ENCODE measurements at places on chromosomes 6 and 20.

GRCh38 chr20:40189621-40190020 lies 499.4 kb downstream of the MAFB start:
- DNase-seq: no peak

- no peak for DNase-seq
Observed at GRCh38 chr6:144162977-144163376, 12.7 kb downstream of the STX11 start.

- no peak for DNase-seq
Observed at GRCh38 chr6:10412461-10413261, 2.2 kb downstream of the TFAP2A start.

- DNase-seq: no peak
Observed at GRCh38 chr20:41631826-41632225, 13.6 kb upstream of the CHD6 start.

GRCh38 chr20:64035066-64035932 lies 683 bp upstream of the C20orf204 start:
- no peak for DNase-seq

DNA sequence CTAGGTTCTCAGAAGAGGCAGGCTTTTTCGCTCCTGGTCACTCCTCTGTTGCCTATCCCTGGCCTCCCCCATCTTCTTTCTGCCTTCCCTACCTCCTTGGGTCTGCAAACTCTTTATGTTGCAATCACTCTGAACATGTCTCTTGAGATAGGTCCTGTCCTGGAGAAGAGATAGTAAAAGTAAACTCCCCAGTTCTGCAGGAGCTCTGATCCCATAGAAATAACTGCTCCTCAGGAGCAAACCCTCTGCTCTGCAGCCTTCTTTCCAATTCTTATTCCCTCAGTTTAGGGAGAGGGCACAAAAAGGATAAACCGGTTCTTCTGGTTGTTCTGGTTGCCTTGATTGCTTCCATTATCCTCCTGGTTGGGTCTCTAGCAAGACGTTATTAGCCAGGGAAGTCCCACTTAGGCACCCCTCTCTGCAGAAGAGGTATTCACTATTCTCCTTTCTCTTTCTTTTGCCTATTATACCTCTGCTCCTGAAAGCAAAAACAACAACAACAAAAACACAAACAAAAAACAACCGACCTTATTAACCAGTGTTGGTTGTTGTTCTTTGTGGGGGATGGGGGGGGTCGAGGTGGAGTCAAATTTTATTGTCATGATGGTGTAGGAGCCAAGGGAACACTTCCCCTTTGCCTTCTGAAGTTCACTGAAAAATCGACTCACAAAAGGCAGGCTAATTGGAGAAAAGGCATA lies 973 bp downstream of the TRIM38 start:
- no peak for DNase-seq

- no peak for DNase-seq
Observed at GRCh38 chr6:81451787-81452186, 300.7 kb downstream of the TENT5A start.

- DNase-seq: no peak
Observed at GRCh38 chr20:711576-711975, 36.0 kb upstream of the SCRT2 start.

- DNase-seq: no peak
Observed at GRCh38 chr6:33745548-33745947, 1.2 kb downstream of the IP6K3 start.

DNA sequence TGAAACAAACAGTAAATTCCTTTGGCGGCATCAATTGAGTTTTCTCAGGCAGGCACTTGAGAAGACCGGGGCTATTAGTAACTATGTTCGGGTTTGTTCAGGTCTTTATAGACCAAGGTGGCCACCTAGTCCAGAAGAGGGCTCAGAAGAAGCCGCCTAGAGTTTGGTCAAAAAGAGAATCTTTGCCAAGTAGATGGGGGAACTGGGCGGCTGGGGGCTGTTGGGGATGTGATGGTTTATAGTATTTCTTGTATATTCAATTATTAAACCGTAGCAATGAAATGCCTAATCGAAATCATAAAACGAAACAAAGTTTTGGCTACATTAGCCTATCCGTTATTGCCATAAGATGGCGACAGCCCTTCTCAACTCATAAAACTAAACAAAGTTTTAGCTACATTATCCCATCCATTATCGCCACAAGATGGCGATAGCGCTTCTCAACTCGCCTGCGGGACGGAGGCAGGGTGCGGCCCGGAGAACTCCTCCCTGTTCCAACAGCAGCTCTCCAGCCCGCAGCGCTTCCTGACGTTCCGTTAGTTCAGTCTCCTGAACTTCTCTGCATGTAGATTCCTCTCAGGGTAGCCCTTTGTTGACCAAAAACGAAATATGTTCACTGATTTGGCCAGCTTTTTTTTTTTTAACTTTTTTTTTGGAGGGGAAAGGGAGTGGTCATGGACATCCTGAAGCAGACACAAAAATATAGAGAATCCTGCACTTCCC lies 120.5 kb upstream of the PRSS16 start:
- DNase-seq: peak; percentile 64

- DNase-seq: no peak
Observed at GRCh38 chr20:58019850-58020625, 208.4 kb downstream of the ANKRD60 start.

GRCh38 chr6:85679445-85680123 lies 36.9 kb upstream of the SYNCRIP start:
- no peak for DNase-seq

DNA sequence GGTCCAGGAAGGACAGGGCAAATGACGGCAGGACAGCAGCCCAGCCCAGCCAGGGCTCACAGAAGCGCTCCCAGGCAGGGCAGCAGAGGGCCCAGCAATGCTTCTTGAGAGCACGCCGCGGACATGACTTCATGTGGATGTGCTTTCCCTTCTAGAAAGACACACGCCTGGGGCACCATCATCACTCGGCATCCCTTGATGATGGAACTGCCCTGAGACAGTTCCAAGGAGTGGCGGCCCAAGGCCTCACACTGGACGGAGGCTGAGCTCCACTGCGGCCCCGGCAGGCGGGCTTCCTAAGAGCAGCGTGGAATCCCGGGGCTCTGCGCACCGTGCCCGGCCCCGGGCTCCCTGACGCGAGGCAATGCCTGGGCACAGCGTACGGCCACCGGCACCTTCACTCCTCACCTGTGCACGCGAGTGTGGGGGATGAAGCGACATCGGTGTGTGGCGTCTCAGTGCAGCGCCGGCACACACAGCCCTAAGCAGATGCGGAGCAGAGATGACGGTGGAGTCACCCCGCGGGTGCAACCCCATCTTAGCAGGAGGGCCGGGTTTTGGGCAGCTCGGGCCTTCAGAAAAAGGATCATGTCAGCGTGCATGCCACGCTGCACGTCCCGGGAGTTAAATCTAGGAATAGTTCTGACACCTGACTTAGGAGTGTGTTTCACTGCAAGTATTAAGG lies 86.6 kb downstream of the THBS2 start:
- no peak for DNase-seq

DNA sequence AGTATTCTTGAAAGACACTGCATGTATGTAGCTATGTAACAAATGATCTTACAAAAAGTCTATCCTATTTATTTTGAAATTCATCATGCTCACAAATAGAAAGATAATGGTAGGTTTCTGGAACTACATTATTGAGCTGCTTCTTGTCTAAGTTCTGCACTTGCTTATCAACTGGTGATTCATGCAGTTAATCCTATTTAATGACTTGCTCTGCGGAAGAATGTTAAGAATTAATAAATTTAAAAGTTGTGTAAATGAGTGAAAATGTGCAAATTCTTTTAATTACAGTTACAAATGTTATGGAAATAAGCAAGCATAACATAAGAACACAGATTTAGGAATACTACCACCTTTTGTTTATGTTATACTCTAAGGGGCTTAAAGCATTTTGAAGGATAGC lies 67.1 kb upstream of the MCM9 start:
- no peak for DNase-seq

GRCh38 chr6:34243901-34244884 lies 4.6 kb downstream of the SMIM29 start:
- no peak for DNase-seq

DNA sequence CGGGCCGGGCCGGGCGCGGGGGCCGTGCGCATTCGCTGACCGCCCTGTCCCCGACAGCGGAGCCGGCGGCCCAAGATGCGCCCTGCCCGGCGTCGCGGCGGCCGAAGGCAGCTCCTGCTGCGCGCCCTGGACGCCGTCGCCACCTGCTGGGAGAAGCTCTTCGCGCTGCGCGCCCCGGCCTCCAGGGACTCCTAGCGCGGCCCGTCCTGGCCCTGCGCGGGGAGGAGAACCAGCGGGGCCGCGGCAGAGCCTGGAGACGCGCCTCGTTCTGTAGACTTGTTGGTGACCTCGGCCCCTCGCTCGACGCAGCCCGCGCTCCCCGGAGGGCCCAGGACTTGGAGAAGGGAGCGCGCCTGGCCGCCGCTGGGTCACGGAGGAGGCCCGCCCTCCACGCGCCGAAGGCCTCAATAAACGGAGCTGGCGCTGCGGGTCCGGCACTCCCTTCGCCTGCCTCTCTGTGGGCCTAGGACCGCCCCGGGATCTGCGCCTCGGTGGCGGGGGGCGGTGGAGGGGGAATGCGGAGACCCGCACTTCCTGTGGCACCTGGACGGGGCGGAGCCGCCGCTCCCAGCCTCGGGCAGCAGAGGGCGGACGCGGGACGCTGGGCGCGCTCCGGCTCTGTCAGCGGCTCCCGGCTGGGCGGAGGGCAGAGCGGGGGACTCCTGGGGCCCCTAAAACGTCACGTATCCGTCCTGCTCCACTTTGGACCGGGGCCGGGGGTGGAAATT lies 2.7 kb downstream of the C20orf204 start:
- peak; percentile 24 for DNase-seq

DNA sequence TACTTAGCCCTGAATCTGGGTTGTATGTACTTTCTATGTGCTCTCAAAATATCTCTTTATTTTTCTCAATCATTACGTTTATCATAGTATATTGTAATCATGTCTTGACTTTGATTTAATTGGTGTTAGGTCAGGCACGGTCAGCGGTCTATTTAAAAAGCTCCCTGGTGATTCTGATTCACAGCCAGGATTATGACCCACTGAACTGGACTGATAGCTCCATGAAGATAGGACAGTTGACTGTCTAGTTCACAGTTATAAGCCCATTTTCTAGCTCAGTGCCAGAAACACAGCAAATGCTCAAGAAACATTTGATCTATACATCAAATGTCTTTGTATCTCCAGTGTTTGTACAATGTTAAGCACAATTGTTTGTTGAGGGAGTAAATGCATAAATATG lies 111.5 kb upstream of the CCN2 start:
- no peak for DNase-seq

DNA sequence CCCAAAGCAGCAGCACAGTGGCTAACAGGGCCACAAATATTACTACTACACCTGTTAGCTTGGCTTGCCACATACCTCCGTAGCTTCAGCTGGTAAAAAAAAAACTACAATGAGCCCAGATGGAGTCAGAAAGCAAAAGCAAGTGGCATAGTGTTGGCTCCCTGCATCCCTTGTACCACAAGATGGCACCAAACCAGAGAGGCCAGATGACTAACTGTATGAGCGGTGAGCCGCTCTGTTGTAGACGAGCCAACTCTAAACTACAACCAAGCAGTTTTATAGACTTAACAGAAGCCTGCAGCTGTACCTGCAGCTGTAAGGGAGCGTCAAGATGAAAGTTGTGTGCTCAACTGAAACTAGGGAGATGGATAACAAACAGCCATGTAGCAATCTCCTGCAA lies 84.5 kb upstream of the MCHR2 start:
- DNase-seq: no peak

DNA sequence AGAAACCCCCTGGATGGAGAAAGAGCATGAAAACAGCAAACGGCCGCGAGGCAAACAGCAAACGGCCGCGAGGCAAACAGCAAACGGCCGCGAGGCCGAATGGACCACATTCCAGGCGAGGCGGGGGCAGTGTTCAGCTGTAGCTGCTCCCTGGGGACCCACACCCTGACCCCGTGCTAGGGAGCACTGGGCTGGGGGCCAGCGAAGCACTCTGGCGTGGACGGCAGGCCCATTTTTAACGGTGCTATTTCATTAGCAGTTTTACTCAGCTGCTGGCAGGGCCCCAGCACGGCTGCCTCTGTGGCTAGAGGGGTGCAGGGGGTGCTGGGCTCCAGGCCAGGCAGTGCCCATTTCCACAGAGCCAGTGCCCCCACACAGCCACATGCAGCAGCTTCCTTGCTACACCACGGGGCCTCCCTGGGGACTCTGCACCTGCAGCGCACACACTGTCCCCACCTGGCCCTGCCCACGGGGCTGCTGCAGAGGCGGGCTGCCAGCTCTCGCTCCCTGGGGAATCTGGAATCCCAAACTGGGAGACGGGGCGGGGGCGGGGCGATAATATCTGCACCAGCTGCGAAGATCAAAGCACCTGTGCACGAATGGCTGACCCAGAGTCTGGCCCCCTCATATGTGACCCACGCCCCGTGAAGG lies 35.6 kb upstream of the SLCO4A1 start:
- DNase-seq: no peak

- peak; percentile 24 for DNase-seq
Observed at GRCh38 chr6:12150812-12151432, 138.8 kb downstream of the HIVEP1 start.

GRCh38 chr6:117346142-117346930 lies 79.4 kb downstream of the ROS1 start:
- DNase-seq: no peak

GRCh38 chr6:20877008-20877937 lies 343.0 kb downstream of the CDKAL1 start:
- no peak for DNase-seq

- no peak for DNase-seq
Observed at GRCh38 chr6:74632196-74632875, 573.5 kb downstream of the COL12A1 start.

GRCh38 chr6:128252341-128253176 lies 267.8 kb downstream of the PTPRK start:
- no peak for DNase-seq

GRCh38 chr6:10259671-10260070 lies 155.2 kb downstream of the TFAP2A start:
- no peak for DNase-seq
